ENCODE measurements at places on chromosomes 3 and 15.

- DNase-seq: no peak
Observed at GRCh38 chr3:69817988-69818387, 78.7 kb downstream of the MITF start.

- no peak for DNase-seq
Observed at GRCh38 chr3:129878355-129878754, 15.2 kb downstream of the TMCC1 start.

DNA sequence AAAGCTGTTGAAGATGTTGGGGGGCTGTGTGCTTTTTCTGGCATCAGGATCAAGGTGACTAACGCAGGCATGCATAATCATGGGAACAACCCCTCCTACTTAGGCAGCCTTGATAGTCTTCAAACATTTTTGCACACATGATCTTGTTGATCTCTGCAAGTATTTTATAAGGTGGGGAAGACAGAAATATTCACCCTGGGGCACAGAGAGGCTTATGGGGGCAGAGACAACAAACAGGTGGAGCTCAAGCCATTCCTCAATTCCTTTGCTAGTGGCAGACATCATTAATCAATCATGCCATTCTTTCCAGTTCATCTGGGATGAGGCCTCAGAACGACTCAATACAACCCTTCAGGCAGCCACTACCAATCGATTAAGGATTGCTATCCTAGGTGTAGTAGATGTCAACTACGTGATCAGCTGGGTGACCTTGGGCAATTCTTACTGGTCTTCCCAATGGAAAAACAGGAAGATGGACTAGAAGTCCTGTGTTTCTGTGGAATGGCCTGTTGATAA, 110.3 kb upstream of the SMAD3 start:
- DNase-seq: no peak

DNA sequence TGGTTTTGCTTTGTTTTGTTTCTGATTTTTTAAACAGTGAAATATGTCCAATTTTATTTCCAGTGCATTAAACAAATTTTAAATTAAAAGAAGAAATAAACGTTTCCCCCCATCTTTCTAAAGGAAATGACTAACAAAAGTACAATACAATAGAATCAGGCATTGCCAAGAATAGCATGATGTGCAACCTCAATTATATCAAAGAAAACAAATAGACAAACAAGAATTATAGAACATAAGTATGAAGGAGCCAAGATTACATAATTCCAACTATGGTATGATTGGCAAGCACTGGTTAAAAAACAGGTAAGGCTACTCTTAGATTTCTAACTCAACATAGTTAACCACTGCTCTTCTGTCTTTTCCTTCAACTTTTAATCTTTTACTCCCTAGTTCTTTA, 26.4 kb downstream of the TIGIT start:
- no peak for DNase-seq

DNA sequence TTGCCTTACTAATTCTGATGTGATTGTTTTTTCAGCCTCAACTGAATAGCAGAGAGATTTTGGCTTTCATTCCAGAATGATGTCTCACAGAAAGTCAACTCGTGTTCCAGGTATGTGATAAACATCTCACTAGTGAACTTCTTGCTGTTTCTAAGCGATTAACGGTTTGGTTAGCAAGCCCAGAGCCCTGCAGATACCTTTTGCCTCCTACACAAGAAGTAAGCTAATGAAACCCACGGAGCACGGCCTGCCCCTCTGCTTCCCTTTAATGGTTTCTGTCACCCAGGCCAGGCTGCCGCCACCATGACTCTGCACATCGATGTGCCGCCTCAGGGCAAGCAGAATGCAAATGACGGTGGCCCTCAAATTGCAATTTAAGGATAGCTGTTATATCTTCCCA, 155.9 kb upstream of the ICE2 start:
- no peak for DNase-seq

- DNase-seq: no peak
Observed at GRCh38 chr3:105367063-105367405, 325 bp downstream of the ALCAM start.

DNA sequence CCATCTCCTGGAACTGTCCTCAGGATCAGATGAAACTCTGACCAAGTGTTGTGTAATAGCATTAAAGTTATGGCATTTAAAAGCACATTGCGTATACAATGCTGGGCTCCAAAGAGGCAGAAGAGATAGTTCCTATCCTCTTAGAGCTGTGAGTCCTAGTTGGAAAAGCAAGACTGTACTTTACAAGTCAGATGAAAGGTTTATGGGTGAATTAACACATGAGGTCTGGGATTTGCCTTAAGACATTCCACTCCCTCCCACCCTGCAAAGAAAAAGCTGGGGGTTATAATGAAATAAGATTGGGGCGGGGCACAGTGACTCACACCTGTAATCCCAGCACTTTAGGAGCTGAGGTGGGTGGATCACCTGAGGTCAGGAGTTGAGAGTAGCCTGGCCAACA, 35.6 kb downstream of the SNAPC5 start:
- no peak for DNase-seq

DNA sequence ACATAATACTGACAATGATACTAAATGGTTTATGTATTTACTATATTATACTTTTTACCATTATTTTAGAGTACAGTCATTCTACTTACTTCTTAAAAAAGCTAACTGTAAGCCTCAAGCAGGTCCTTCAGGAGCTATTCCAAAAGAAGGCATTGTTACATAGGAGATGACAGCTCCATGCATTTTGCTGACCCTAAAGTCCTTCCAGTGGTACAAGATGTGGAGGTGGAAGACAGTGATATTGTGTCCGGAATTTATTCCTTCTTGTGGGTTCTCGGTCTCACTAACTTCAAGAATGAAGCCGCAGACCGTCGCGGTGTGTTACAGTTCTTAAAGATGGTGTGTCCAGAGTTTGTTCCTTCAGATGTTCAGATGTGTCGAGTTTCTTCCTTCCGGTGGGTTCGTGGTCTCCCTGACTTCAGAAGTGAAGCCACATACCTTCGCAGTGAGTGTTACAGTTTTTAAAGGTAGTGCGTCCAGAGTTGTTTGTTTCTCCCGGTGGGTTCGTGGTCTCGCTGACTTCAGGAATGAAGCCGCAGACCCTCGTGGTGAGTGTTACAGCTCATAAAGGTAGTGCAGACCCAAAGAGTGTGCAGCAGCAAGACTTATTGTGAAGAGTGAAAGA, 20.9 kb downstream of the AVEN start:
- no peak for DNase-seq

GRCh38 chr3:186511245-186511644, 32.9 kb downstream of the CRYGS start:
- no peak for DNase-seq

DNA sequence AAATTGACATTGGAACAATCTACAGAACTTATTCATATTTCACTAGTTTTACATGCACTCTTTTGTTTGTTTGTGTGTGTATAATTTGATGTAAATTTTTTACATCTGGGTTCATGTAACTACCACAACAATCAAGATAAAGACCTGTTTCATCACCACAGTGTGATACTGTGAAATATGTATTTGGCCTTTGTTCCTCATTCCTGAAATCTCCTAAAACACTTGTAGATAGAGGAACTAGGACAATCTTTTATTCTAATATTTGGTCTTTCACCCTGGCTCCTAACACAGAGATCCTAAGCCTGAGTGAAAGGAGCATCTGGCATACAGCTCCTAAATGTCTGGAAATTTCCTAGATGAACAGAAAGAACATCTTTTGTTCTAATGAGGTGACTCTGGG, 155.0 kb upstream of the GPR149 start:
- no peak for DNase-seq

DNA sequence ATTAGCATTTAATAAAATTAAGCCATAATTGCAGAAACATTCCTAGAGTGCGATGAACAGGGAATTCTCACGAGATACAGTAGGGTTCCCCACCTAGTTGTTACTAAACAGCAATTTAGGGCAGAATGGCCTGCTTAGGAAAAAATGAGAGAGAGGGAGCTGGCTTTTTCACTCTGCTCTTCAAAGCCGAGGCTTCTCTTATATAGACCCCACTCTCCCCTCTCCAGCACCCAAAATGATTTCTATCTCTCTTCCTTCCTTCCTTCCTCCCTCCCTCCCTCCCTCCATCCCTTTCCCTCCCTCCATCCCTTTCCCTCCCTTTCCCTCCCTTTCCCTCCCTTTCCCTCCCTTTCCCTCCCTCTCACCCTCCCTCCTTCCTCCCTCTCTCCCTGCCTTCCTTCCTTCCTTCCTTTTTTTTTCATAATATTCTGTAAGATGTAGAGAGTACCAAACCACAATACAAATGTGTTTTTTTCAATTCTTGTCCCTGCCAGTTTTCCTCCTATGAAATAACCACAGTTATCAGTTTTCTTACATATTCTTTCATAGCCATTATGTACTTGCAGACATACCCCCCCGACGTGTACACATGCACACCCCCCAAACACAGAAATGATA, 48.1 kb upstream of the ZCWPW2 start:
- DNase-seq: no peak

- no peak for DNase-seq
Observed at GRCh38 chr3:152583963-152584362, 251.0 kb upstream of the P2RY1 start.

DNA sequence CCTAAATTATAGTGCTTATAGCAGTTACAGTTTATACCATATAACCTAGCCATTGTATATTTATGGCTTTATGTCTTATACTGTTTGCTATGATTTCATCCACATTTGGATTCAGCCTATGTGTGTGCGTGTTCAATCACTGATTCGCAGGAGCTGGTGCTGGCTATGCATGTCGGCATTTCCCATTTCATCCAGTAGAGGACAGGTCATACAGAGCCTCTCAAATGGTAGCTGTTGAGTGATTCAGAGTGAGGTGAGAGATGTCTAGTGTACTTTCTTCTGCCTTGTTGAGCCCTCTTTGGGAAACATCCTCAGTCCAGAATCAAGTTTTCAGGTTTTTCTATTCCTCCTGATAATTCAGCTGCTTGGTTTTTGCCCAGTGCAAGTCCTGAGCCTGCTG, 76.1 kb downstream of the FRMD4B start:
- no peak for DNase-seq

- no peak for DNase-seq
Observed at GRCh38 chr15:62907275-62907674, 135.3 kb upstream of the TPM1 start.

GRCh38 chr3:185971579-185971978, 33.8 kb upstream of the TRA2B start:
- no peak for DNase-seq

DNA sequence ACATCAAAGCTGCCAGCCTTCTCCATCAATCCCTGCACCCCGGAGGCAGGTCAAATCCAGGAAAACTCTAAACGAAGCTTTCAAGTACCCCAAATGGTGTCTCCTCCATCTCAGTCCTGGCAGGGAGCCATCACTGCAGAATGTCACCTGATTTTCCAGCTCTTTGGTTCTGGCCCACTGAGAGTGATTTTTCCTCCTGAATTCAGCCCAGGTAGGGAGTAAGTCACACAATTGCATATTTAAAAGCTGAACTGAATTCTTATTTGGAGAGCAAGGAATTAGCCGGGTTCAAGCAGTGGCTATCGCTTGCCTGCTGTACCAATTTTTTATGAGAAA, 5.3 kb downstream of the RFTN1 start:
- DNase-seq: no peak

DNA sequence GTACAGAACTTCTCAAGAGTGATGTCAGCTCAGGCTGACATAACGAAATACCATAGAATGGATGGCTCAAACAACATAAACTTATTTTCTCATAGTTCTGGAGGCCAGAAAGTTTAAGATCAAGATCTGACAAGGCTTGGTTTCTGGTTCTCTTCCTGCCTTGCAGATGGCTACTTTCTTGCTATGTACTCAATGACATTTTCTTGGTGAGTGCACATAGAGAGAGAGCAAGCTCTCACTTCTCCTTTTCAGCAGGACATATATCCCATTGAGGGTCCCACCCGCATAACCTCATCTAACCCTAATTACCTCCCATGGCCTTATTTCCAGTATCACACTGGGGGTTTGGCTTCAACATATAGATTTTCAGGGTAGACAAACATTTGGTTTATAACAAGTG, 1072.1 kb downstream of the PLOD2 start:
- DNase-seq: no peak

DNA sequence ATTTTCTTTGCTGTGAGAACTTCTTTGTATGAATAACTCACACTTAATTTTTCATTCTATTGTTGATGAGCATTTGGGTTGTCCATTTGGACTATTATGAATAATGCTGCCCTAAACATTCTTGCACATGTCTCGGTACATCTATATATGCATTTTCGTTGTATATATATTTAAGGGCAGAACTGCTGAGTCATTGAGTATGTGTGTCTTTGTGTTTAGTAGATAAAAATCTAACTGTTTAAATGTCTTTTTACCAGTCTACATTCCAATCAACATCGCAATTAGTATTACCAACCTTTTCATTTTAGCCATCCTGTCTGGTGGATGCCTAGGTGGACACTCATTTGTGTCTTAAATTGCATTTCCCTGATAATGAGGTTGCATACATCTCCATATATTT, 144.4 kb downstream of the UACA start:
- DNase-seq: no peak

DNA sequence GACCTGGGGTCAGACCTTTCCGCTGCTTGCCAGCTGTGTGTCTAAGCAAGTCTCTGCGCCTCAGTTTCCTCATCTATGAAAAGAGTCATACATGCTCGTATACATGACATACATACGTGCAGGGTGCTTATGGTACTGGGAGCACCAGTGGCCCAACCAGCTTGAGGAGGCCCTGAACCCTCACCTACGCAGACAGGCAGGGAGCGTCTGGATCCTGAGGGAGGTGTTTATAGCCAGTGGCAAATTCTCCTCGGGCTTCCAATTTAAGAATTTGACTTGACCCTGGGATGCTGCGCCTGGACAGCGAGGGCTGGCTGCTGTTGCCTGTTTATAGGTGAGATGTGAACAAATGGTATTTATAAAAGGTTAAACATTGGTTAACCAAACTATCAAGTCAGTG, 17.7 kb upstream of the FGD5 start:
- no peak for DNase-seq

DNA sequence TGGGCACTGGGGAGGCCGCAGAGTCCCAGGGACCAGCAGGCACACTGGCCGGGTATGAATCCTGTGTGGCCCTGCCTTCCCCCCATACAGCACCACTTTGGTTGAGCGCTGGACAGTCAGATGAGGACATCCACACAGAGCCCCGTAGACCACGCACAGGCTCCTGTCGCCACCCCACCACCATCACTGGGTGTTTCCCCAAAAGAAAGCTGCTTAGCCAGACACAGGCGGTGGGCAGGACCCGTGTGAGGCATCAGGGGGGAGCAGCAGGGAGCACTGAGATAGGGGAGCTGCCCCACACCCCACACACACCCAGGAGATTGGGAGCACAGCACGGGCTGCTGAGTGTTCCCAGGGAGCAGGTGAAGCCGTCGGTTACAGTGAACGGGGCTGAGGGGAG, 42.4 kb upstream of the SLC41A3 start:
- no peak for DNase-seq

DNA sequence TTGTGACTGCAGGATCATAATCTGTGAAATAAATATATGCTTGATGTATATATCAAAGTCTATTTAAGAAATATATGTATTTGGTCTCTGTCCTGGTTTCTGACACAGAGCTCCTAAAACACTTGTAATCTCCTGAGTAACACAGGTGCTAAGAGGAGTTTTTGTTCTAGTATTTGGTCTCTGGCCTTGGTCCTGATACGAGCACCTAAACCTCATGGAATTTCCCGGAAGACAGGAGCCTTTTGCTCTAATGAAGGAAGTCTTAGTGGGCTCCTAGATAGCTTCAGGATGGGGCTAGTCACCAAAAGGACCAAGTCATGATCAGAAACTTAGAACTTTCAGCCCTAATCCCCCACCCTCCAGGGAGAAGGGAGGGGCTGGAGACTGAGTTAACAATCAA, 19.2 kb upstream of the MUSTN1 start:
- DNase-seq: no peak
